SW 1271 (cell line): ENCODE measurements at places on chromosomes 2 and 18.

DNA sequence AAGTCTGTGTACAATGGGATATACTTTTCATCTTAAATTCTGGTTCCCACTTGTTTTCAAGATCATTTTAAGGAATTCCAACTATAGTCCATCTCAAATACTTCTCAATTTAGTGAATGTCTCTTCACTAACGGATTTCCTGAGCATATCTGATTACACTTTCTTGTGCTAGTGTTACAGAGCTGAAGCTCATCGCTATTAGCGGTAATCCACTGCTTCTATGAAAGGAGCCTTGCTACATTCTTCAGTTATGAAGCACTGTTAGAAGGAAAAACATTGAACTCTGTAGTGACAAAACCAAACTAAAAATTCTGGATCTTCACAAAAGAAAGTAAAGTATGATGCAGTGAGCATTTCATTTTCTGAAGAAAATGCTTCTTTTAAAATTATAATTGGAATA, 72.0 kb downstream of the AGPS start:
- DNase-seq: no peak

DNA sequence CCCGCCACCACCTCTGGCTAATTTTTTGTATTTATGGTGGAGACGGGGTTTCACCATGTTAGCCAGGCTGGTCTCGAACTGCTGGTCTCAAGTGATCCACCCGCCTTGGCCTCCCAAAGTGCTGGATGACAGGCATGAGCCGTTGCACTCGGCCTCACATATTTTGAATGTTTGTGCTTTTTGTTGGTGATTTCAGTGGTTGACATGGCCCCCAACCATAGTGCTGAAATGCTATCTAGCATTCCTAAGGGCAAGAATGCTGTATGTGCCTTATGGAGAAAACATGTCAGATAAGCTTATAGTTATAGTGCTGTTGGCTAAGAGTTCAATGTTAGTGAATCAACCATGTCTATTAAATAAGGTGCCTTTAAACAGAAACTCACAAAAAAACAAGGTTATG, 8.9 kb downstream of the ZAP70 start:
- no peak for DNase-seq

GRCh38 chr2:98515250-98515991, 70.8 kb downstream of the INPP4A start:
- DNase-seq: no peak

- no peak for DNase-seq
Measured at GRCh38 chr2:2564300-2565078, 233.4 kb upstream of the MYT1L start.

GRCh38 chr2:237639836-237640220, 12.4 kb downstream of the LRRFIP1 start:
- DNase-seq: no peak

DNA sequence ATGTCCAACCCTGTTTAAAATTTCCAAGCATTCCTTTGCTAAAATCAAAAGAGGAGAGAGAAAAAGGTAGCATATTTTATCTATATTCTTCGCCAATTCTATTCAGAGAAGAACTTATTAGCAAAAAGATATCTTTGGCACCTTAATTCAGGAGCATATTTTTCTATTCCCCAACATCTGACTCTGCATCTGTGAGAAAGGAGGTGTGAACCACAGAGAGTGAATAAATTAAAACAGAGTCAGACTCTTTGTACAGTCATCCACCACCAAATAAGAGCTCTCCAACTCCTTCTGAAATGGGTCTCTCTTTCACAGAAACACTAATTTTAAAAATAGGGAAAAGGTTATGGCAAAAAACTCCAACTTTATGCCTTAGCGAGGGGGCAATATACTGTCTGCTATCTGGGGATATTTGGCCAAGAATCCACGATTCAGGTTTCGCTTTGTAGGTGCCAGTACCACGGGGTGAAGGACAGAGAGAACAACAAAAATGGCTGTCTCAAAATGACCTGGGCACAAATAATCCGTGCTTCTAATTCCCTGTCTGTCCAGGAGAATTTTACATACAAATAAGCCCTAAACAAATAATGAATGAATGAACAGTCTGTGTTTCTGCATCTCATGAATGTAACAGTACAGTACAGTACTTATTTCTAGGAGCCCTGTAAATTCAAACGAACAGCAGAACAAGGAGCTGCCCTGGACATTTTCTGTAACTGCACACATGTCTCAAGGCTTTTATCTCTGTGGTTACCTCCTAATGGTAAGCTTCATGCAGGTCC, 43.4 kb downstream of the EPB41L3 start:
- DNase-seq: no peak

DNA sequence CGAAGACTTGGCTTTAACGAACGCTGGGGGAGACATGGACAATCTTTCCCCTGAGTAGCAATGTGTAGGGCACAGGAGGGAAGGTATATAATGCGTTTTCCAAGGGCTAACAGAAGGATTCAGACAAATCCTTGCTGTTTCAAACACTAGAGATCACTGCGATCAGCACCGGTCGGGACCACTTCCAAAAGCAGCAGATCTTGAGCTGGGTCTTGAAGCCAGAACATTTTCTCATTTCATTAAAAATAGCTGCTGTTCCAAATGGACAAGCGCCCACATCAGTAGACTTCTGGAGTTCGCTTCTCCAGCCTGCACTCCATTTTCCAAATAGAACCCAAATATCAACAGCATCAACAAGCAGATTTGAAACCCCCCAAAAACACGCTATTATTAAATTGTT, 65.1 kb upstream of the MAPRE2 start:
- DNase-seq: no peak

- DNase-seq: no peak
Measured at GRCh38 chr2:94960266-94960665, 65.2 kb upstream of the MAL start.

- peak; percentile 76 for DNase-seq
Measured at GRCh38 chr2:110149330-110150220, 34.0 kb upstream of the MALL start.

- DNase-seq: no peak
Measured at GRCh38 chr2:179455824-179456223, 191.2 kb upstream of the SESTD1 start.

- no peak for DNase-seq
Measured at GRCh38 chr2:215968499-215968898, 44.9 kb downstream of the MREG start.

DNA sequence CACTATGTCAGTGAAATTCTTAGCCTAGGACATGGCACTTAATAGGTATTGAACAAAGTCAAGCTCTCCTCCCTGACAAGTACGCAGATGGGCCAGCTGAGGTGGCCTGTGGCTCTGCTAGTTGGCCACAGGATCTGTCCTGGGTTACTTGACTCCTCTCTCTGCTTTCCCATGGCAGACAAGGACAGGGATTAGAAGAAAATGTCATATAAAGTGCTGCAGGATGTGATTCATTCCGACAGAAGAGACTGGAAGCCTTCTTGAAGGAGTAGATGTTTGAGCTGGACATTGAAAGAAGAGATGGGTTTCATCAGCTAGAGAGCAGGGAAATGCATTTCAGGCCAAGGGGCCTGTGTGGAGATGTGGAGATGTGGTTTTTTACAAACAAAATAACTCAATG, 46.7 kb downstream of the SMAD7 start:
- DNase-seq: no peak

GRCh38 chr2:179951680-179952079, 55.4 kb downstream of the CWC22 start:
- no peak for DNase-seq

DNA sequence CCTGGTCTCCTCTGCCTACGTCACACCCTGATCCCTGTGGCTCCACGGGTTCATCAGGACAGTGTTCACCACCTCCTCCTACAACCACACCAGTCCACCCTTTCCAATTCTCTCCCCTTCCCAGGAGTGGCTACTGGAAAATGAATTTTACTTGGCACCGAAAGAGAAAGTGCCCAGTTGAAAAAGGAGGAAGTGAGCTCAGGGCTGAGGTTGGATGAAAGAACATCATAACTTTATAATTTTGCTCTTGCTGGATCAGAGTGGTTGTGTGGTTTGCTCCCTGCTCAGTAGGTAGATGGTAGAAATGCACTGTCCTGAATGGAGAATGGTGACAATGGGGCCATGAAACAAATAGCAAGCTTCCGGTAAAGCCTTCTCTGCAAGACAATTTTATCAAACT, 140.3 kb upstream of the DDX18 start:
- DNase-seq: no peak

- DNase-seq: no peak
Measured at GRCh38 chr2:157246765-157247407, 10.6 kb upstream of the GALNT5 start.

DNA sequence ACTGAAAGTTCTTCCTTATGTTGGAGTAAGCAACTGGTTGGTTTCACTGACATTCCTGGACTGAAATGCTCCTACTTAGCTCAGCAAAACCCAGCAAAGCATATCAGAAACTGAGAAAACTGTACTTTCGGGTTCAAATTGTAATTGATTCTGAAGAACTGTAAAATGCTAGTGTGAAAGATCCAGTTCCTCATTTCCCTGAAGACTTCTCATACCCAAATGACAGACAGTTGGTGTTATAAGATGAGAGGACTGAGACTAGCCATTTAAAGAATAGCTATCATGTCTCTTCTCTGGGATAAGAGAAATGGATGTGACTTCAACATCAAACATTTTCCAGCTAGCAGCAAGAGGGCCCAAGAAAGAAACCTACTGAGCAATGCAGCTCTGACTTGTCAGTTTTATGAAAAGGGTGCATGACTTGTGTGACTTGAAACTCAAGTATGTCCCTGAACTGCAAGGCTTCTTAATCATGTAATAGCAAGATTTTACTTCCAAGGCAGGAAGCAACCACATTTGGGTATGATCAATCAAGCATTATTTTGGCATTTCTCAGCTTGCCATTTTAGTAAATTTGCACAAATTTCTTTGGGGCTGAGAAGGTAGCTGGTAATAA, 420.3 kb upstream of the MMADHC start:
- no peak for DNase-seq

- DNase-seq: no peak
Measured at GRCh38 chr2:233964581-233964980, 47.4 kb downstream of the TRPM8 start.

GRCh38 chr2:101355401-101356054, 31.8 kb downstream of the CREG2 start:
- DNase-seq: no peak

GRCh38 chr2:203453858-203454451, 81.1 kb downstream of the RAPH1 start:
- DNase-seq: peak; percentile 67

DNA sequence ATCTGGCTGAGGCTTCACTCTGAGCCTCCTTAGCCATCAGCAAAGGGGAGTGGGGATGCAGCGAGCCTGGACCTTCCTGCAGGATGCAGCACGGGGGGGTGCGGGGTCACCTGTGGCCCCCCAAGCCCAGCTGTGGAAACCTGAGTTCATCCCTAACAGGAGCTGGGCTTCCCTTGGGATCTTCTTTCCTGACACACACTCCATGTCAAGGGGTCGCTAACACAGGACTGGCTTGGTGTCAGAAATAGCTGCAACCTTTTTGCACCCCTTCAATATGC, 174.7 kb downstream of the RTP5 start:
- DNase-seq: no peak

- no peak for DNase-seq
Measured at GRCh38 chr2:25972049-25972823, 10.1 kb downstream of the KIF3C start.

DNA sequence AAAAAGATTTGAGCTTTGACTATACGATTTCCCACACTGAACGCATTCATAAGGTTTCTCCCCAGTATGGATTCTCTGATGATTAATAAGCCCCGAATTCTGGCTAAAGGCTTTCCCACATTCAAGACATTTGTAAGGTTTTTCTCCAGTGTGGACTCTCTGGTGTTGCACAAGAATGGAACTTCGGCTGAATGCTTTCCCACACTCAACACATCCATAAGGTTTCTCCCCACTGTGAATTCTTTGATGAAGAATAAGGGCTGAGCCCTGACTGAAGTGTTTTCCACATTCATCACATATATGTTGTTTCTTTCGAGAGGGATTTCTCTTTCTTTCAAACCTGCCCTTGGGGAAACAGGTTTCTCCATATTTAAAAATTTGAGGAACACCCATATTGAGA, 6.9 kb downstream of the ZNF24 start:
- no peak for DNase-seq

- DNase-seq: no peak
Measured at GRCh38 chr18:59980188-59980637, 80.4 kb downstream of the PMAIP1 start.

DNA sequence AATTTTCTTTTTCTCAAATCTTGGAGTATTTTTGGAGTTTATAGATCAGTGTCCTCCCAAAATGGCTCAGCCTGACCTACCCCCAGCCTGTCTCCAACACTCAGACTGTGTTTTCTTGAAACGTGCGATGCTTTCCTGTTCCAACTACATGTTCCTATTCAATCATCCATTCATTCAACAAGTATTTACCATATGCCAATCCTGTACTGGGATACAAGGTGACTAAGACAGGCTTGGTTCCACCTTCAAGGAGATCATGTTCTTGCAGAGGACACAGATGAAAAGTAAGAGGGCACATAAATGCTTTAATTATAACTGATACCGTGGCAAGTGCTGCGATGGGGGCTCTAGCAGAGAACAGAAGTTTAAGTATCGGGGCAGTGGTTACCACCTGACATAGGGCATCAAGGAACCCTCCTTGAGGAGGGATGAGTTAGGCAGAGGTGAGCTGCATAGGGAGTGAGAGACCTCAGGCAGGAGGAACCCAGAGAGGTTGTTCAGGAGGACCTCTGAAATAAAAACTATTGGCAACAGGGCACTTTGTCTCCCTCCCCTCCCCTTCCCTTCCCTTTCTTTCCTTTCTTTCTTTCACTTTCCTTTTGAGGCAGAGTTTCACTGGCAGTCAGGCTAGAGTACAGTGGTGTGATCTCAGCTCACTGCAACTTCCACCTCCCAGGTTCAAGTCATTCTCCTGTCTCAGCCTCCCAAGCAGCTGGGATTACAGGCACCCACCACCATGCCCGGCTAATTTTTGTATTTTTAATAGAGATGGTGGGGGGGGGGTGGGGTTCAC, 469.0 kb downstream of the EPHA4 start:
- no peak for DNase-seq

GRCh38 chr18:74378179-74378682, 62.6 kb downstream of the C18orf63 start:
- DNase-seq: no peak

DNA sequence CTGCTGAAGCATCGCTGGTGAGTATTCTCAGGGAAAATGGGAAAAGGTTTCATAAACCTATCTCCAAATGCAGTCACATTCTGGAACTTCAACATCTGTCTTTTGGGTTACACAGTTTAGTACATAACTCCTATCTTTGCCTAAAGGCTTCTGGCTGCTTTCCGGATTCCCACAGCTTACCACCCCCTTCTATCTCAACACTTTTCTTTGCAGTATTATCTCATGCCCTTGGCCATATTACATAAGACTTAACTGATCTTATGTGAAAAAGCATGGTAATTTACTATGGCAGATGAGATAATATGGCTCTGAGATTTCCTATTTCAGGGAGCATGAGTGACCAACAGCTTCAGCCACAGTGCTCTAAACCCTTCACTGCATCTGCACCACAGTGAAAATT, 369.3 kb upstream of the LINC00305 start:
- no peak for DNase-seq

- no peak for DNase-seq
Measured at GRCh38 chr2:121255358-121255757, 29.6 kb downstream of the TFCP2L1 start.

- DNase-seq: no peak
Measured at GRCh38 chr2:174791020-174791419, 26.7 kb upstream of the CHRNA1 start.
